Renal pelvis (tissue), 12 donors: ENCODE measurements at places on chromosomes 7 and 10. TPM values are rescaled to one million over a fixed set of nuclear protein-coding genes. Genes with fewer than 3 reads are reported as not detected.
A peak's percentile ranks its signal among the peaks of the same experiment; 100 is the strongest.

- no peak for DNase-seq
Measured at GRCh38 chr10:29508554-29509244, 126.1 kb downstream of the SVIL start.

DNA sequence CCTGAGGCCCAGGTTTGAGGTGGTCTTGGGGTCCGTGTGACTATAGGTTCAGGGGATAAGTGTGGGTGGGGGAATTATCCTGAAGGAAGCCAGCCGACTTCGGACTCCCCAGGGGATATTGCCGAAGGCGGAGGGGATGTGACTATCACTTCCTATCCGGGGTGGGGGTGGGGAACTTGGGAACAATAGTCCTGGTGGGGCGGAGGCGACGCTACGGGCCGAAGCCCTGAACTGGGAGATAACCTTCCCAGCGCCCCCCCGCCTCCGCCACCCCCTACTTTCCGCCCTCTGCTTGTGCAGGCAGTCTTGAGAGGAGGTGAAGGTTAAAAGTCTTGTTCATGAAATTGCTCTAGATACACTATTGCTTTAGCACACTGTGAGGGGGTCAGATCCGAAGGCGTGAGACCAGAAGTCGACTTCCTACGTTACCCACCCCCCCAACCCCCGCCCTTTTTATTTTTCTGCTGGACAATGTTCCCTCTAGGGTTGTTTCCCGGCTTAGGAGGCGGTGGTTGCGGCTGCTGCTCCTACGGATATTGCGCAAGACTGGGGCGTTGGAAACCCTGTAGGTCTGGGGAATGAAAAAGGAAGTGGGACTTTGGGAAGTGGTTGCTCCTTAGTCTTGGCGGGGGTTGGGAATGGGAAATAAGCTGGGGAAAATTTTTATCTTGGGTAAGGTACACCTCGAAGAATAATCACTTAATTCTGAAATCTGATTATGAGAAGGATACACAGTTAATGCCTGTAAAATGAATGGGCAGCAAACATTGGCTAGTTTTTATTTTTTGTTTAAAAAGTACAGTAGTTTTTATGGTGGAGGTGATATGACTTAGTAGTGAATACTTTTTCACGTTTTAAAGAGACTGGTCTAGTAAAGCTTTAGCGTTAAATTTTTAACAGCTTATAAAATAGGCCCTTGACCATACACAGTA lies 1.5 kb downstream of the PTPN12 start:
- DNase-seq: peak; percentile 83

DNA sequence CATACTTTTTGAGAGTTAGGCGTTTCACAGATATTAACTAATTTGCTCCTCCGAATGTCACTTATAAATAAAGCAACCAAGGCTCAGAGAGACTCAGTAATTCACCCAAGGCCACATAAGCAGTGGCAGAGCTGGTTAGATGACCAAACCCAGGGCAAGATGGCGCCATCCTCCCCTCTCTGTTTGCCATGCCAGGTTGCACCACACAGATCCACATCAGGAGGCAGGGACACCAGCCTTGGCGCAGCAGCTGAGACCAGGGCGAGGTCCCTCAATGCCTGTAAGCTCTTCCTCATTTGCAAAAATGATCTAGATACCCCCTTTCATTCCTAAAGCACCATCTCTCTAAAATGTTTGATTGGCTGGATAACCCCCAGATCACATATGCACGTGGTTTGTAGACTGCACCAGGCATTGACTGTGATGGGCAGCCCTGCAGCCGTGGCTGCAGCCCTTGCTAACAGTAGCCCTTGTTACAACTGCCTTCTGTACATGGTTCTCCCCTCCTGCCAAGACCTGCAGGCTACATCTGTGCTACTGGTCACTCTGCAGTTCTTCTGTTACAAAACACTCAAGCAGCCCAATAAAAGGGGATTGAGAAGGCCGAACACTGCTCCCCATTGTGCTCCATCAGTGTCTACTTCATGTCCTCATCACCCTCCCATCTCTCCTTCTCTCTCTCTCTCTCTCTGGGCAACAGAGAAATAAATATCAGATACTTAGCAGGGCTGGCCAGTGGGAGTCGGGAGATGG lies 298.6 kb downstream of the PRPF18 start:
- no peak for DNase-seq

The CALY gene
- polyA plus RNA-seq: 0.24 TPM

DNA sequence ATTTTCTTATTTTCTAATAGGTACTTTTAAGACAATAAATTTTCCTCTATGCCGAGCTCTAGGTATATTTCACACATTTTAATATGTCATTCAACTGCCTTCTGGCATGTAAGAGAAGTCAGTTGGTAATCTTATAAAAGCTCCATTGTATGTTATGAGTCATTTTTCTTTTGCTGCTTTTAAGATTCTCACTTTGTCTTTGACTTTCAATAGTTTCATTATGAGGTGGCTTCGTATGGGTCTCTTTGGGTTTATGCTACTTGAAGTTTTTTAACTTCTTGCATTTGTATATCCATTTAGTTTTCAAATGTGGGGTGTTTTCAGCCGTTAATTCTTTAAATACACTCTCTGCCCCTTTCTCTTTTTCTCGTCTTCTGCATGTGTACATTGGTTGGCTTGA lies 80.5 kb downstream of the ABCA13 start:
- no peak for DNase-seq

The MCMBP gene
- polyA plus RNA-seq: 54.7 TPM

DNA sequence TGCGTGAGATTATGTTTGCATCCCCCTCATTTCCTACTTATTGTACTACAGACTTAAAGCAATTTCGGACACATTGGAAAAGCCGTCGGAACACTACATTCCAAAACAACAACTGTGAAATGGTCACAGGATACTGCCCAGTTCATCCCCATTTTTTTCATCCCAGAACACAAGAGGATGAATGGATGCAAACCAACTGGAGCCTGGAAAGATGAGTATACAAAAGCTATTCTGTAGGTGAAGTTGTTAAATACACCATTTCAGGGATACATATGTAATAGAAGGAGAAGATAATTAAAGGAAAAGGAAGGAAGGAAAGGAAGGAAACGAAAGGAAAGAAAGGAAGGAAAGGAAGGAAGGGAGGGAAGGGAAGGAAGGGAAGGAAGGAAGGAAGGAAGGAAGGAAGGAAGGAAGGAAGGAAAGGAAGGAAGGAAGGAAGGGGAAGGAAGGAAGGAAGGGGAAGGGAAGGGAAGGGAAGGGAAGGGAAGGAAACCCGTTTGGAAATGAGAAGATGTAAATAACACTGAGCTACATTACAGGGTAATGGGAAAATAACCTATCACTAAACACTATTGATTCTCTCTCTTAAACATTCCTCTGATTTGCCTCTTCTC lies 48.6 kb upstream of the C7orf33 start:
- no peak for DNase-seq

- DNase-seq: no peak
Measured at GRCh38 chr10:69202332-69202731, 17.8 kb upstream of the HKDC1 start.

GRCh38 chr10:11615396-11615795 lies 3.9 kb upstream of the USP6NL start:
- no peak for DNase-seq

DNA sequence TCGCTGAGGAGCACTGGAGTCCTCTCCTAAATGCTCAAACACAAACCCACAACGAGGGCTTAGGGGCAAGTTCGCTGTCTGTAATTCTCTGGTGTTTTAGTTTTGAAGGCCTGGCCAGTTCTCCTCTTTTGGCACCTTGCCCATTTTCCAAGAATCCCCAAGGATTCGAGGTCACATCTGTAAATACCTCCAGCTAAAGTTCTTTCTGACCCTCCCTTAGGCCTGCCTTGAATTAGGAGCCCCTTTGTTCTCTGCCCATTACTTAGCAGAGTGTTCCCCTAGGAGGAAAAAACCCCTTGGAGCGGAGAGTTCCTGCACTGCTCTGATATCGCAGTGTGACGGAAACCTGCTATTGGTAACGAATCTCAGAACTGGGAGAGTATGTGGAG lies 743 bp upstream of the PYROXD2 start:
- no peak for DNase-seq

The PRPS1L1 gene
- not detected for polyA plus RNA-seq

DNA sequence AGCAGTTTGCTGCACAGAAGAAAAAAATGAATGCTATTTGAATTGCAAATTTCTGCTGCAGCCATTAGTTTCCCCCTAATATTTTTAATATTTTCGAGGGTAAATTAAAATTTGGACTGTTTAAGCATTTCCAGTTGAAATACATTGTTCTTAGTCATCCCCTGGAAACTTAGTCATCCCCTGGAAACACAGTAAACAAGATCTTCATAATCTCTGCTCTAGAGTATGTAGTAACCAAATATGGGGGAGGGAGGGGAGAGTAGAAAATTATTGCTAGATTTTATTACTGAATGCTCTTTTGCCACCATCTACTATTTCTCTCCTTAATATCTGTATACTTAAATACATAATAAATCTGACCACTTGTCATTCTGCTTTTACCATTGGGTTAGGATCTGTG lies 1053.3 kb downstream of the SORCS1 start:
- DNase-seq: no peak

The RNF133 gene
- 0.10 TPM for polyA plus RNA-seq

The FOXP2 gene
- polyA plus RNA-seq: 15.5 TPM
